ENCODE measurements at places on chromosomes 11 and 22.

GRCh38 chr11:63945477-63946163 is 6.8 kb downstream of the NAA40 start:
- DNase-seq = peak; percentile 78

GRCh38 chr11:125941619-125942611 is 3.9 kb upstream of the VSIG10L2 start:
- peak; percentile 59 for DNase-seq

GRCh38 chr11:114358716-114359115 is 41.6 kb downstream of the C11orf71 start:
- no peak for DNase-seq

GRCh38 chr11:12377824-12378593 is 638 bp downstream of the PARVA start:
- no peak for DNase-seq

- DNase-seq = no peak
Measured at GRCh38 chr11:86497310-86497709, 122.6 kb downstream of the CCDC81 start.

DNA sequence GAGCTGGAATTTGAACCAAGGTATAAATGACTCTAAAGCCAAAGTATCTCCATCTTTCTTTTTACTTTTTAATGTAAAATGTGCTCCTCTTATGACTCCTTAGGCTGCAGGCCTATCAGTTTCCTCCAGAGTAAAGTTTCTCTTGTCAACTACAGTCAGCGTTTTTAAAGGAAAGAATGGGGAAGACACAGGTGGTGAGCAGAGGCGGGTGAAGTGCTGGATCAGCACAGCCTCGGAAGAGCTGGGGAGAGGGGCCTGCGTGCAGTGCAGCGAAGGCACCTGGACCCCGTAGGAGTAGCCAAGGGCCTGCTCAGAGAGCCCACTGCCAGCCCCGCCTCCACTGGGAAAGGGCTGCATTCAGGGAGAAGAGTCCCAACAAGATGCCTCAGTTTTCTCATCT is 48.8 kb upstream of the ALX4 start:
- no peak for DNase-seq

- no peak for DNase-seq
Measured at GRCh38 chr11:102223859-102224258, 93.4 kb upstream of the BIRC3 start.

DNA sequence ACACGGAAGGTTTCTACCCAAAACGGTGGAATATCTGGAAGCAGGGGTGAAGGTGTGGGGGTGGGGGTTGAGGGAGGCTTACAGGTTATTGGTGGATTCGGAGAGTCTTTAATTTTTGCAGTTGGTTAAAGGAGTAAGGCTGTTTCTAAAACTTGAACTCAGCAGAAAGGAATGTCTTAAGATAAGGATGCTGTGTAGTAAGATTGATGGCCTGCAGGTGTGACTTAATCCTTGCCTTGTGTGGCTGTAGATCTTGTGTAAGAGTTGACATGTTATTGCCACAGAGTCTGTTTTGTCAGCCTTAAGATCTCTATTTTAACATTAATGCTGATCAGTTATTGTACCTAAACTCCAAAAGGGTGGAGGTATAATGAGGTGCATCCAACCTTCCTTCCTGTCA is 16.4 kb upstream of the OR6M1 start:
- no peak for DNase-seq

- no peak for DNase-seq
Measured at GRCh38 chr22:29782061-29782845, 15.1 kb downstream of the UQCR10 start.

GRCh38 chr22:50250555-50251476 is at the start of gene HDAC10:
TSS of gene HDAC10 (minus strand) at chr22:50251265. CDS start at chr22:50251032, 233 bp downstream.
- peak; percentile 79 for DNase-seq

- no peak for DNase-seq
Measured at GRCh38 chr11:66543263-66544107, 2.4 kb downstream of the ZDHHC24 start.

DNA sequence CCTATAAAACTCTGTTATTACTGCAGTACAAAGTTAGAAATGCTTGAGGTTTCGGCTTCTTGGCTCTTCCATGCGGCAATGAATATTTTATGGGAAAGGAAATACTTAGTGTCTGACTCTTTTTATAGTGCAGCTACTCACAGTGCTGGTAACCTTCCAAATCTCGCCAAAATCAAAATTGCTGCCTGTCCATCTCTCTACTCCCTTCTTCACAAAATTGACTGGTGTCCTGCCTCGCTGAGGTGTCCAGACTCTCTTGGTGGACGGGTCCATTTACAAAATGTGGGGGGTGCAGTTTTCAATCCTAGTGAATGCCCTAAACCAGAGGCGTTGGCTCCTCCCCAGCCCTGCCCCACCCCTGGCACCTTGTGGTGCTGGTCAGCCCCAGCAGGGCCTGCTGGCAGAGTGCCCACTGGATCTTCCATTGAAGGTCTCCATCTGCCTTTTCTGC is 73.5 kb downstream of the ZBTB16 start:
- DNase-seq = no peak

- no peak for DNase-seq
Measured at GRCh38 chr11:83249972-83250593, 36.1 kb downstream of the CCDC90B start.

- no peak for DNase-seq
Measured at GRCh38 chr22:30265131-30265720, 1.4 kb downstream of the OSM start.

GRCh38 chr22:47783433-47784366 is 1021.2 kb downstream of the TBC1D22A start:
- no peak for DNase-seq

DNA sequence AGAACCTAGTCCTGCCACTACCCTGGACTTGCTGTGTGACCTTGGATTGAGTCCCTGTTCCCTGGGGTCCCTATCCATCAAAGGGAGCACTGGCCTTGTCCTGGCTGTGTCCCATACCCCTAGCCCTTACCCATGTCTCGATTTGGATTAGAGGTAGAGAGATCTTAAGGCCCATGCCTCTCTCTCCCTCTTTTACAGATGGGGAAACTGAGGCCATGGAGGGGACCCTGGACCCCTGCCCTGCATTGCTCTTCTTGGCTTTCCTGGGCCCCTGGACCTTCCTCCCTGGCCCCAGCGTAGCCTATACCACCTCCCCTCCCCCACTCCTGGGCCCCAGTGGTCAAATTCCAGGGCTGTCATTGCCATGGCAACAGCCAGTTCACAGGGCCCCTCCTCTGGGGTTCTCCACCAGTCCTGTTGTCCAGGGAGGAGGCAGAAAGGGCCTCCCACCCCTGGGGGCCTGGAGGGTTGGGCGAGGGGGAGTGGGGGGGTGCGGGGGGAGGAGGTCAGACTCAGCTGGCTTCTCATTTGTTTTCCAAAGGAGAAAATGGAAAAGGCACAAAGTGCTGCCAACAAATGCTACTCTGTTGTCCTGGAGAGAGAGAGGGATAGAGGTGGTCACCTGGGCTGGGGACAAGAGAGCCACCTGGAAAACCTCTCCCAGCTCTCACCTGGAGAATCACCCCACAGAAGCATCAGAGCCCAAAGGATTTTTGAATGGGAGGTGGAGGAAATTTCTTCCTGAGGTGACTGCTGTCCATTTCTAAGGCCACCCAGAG is 23.3 kb downstream of the ARHGEF17 start:
- DNase-seq = no peak

DNA sequence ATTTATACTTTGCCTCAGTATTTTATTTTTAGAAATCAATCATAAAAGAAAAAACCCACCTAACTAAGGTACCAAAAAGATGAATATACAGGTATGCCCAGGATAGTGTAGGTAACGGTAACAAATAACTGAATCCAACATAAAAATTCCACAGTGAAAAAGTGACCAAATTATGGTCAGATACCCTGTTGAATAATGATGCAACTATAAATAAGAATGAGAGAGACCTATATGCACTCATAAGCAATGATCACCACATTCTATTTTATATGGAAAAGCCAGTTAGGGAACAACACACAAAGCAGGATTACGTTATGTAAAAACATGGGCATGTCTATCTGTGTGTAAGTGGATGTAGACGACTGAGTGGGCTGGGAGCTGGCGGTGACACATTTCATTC is 7.0 kb upstream of the ZNF74 start:
- no peak for DNase-seq

DNA sequence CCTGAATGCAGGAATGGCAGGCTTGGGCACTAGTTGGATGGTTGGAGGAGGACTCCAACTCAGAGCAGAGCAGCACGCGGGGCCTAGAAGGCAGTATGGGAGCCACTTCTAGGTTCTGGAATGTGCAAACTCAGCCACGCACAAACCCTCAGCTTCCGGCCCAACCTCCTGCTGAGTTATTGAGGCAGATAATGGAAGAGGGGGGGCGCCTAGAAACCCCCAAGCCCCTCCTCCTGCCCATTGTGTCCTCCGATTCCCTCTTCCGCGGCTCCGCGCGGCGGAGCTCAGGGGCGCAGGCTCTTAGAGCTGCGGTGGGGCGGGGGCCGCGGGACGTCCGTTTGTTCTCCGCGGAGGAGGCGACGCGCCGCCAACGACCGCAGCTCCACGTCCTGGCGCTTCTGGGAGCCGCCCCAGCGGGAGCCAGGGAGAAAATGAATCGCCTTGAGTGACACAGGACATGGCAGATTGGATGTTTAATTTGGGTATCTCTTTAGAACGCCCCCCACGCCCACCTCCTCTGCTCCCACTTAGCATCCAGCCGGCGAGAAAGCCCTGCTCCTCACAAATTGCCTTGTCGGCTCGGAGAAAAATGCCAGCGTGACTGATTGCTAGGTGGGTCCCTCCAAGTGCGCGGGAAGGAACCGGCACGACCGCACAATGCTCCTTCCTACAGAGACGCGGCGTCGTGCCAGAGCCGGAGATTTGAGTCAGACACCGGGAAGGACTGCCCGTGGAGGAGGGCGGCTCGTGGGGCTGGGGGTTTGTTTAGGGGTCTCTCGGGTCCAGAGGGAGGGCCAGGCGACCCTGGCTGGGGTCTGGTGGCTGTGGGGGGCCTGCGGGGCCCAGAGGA is 144.6 kb downstream of the NECTIN1 start:
- peak; percentile 67 for DNase-seq

- DNase-seq = no peak
Measured at GRCh38 chr11:130587658-130588057, 139.2 kb downstream of the ADAMTS15 start.

Data from NCI-H2171 (cell line).